ENCODE measurements at places on chromosomes 5 and 9.
A peak's percentile ranks its signal among the peaks of the same experiment; 100 is the strongest.

DNA sequence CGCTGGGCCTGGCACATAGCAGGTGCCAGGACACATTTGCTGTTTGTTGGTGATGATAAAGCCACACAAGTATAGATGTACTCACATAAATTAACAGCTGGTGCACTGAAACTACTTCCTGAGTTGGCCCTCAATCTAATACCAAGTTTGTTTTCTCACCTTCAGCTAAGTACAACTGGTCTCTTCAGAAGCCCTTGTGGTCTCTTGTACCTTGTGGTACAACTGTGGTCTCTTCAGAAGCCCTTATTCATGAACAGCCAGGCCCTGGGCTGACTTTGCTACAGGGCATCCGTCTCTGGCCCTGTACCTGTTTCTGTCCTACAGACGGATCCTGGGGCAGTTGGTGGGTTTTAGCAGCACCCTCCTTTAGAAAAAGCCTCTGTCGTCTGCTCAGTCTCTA, 81.5 kb downstream of the DAB2IP start:
- DNase-seq = no peak

DNA sequence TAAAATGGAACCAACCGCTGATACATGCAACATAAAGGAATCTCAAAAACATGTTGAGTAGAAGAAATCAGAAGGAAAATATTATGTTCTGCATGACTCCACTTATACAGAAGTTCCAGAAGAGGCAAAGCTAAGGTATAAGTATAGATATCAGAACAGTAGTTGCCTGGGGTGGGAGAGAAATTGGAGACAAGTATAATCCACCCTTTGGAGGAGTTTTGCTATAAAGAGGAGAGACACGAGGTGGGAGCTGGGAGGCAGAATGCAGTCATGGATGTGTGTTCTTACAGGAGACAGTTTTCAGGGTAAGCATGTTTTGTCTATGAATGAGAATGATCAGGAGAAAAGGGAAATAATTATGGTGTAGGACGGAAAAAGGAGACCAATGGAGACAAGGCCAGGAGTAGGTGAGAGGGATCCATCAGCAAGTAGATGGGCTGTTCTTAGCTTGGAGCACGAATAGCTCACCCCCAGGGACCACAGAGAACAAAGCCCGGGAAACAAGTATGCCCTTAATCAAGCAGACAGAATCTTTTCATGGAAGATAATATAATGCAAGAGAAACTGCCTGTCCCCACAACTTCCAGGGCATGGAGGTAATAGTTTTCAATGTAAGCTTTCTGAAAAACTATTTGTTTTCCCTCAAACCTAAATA, 72.2 kb downstream of the MED27 start:
- no peak for DNase-seq

GRCh38 chr9:132690696-132691095, 20.4 kb downstream of the GTF3C4 start:
- DNase-seq = no peak

DNA sequence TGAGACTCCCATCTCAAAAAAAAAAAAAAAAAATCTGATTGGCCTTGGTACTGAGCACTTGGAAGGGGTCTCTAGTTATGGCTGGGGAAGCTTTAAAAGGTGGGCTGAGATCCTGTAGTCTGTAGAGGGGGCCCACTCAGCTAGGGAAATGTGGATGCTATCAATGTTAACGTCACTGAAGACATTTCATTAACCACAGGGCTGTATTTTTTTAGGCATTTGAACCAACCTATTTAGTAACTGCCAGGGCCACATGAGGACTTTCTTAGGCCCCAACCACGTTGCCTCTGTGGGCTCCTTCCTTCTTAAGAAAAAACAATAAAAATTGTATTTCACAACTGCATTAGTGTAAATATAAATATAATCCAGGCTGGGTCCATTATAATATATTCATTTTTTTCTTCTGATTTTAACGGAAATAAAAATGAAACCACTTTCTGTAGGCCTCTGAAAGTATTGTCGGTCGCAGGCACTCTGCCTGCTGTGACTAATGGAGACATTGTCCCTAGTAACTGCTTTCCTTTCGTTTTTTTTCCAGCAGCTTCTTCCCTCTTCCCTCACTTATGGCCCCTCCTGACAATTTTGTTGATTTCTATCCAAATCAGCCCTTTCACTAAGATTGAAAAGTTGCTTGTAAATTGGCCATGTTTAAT, 71.6 kb downstream of the GCNT1 start:
- DNase-seq = peak; percentile 38

DNA sequence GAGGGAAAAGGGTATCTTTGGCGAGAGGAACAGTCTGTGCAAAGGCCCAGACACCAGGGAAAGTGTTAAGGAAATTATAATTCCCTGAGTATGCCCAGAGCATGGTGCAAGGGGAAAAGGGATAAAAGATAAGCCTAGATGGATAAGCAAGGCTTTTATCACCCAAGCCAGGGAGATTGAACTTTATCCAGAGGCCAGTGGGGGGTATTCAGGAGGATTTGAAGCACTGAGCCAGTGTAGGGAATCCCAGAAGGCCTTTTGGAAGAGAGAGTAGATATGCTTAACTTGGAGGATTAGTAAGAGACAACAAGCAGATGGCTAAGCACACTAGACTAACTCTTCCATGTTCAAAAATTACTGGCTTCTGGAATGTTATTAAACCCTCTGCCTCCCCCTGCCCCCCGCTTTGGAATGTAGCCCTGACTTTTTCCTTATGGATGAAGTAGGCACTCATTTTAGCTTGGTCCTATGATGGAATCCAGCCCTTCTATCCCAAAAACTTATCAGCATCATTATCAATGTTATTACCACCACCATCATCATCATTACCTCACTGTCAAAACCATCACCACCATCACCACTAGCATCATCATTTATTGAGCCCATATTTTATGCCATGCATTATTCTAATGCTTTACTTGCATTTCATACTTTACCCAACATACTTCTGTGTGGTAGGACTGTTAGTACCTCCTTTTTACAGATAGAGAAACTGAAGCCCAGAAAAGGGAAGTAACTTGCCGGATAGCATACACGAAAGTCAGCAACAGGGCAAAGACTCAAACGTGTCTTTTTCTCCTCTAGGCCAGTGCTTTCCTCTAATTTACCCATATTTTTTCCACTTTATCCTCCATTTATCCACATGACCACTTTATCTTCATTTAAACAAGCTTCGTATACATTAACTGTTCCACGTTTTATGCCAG, 237.0 kb downstream of the PAPPA start:
- DNase-seq = no peak

DNA sequence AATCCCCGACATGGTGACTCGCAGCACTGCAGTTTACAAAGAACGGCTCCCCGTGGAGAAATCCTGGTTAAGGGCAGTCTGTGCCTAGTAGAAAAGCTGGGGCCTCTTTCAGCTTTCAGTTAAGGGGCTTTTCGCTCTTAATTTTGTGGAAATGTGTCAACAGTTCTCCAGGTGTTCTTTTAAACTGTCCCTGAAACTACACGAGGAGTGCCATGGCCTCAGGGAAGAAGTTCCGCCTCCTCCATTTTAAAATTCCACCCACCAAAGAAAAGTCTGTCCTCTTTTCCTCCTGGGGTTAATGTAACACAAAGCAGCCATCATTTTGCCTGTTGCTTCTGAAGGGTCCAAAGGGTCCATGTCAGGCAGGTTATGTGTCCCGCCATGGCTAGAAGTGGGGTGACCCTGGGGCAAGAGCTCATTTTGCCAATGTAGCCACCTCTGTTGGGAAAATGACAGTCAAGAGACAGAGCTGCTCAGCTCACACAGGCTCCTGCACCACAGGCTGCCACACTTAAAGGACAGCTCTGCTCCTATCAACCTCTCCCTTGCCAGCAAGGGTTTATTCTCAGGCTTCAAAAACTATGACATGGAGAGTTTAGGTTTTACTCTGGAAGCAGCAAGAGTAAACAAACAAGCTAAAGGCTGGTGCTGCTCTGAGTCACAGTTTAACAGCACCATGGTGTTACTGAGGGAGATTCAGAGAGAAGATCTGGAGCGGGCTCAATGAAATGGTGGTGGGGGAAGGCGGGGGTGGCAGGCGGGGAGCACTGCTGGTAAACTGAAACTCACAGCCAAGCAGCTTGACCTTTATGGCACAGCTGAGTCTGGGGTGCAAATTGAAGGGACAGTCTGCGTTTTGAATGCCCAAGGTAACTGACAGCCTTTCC, 3.2 kb downstream of the WHRN start:
- no peak for DNase-seq

DNA sequence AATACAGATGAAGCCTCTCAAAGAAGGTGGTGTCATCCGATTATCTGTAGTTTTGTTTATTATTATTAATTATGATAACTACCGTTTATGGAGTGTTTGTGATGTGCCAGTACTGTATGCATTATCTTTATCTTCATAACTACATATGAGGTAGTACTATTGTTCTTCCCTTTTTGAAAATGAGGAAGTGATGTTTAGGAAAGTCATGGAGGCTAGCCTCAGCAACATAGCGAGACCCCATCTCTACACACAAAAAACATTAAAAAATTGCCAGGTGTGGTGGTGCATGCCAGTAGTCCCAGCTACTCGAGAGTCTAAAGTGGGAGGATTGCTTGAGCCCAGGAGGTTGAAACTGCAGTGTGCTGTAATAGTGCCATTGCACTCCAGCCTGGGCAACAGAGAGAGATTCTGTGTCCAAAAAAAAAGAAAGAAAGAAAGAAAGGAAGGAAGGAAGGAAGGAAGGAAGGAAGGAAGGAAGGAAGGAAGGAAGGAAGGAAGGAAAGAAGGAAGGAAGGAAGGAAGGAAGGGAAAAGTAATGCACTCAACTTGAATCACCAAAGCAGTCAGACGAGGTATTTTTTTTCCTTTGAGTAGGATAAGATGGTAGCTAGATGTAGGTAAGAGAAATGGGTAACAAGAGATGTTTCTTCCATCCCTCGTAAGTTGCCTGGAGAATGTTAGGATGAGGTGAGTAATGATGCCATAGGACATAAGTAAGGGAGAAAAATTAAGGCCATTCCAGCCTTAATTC, 47.8 kb downstream of the PAM start:
- no peak for DNase-seq

DNA sequence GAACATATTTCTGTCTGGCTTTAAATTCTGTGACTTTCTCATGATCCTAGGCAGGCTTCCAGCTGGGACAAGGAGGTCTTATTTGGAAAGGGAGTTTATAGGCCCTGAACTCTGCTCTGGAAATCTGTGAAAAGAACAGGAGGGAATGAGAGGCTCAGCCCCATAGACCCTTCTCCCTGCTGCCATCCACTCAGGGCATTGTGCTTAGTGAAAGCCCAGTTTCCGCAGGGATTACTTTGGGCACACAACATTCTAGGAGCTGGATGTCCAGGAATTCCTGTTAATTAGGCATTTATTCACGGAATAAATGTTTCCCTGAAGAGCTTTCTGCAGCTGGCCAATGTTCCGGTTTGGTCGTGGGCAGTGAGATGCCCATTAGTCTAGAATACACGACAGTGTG, 32.7 kb upstream of the COL15A1 start:
- DNase-seq = no peak

DNA sequence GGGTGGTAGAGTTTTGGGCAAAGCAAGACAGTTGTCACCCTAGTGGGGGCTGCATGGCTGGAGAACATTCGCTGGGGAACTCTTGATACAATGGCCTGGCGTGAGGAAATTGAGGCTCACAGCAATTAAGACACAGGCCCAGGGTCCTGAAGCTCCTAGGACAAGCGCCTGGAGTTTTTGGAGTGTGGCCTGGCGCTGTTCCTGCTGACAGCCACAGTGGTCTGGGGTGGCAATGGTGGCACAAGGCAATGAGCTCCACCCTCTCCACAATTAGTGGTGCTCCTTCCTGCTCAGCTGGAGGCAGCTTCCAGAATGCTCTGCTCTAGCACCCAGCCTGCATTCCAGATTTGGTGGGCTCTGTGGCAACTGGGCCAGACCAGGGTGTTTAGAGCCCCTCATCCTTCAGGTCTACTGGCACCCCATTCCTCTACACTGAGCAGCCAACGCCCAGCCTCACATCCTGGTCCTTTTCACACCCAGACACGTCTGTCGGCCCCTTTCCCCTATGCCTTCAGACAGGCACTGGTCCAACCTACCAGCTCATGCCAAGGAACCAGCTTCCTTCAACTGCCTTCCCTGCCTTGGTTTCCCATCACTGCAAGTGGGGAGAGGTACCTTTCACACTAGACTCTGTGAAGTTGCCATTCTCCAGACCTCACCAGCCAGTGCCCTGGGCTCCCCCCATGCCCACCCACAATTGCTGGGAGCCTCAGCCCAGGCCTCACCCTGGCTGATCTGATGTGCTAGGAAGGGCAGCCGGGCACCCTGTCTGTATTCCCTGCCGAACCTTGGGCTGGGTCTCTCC, 138.1 kb upstream of the COL5A1 start:
- no peak for DNase-seq

DNA sequence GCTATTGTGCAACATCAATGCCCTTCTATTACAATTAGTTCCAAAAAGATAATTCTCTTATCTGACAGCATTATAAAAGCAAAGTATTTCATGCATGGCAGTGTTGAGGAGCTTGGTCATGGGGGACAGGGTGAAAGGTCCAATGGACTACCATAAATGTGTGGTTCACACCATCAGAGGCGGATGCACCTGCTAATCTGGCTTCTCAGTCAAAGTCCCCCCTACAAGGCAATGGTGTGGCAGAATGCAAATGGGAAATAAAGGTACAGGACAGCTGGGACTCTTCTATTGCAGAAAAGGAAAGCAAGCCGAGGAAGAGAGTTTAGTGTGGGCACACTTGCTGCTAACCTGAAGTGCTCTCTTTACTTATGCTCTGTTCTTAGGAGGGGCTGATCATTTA, 369.1 kb downstream of the NDUFS4 start:
- DNase-seq = no peak

DNA sequence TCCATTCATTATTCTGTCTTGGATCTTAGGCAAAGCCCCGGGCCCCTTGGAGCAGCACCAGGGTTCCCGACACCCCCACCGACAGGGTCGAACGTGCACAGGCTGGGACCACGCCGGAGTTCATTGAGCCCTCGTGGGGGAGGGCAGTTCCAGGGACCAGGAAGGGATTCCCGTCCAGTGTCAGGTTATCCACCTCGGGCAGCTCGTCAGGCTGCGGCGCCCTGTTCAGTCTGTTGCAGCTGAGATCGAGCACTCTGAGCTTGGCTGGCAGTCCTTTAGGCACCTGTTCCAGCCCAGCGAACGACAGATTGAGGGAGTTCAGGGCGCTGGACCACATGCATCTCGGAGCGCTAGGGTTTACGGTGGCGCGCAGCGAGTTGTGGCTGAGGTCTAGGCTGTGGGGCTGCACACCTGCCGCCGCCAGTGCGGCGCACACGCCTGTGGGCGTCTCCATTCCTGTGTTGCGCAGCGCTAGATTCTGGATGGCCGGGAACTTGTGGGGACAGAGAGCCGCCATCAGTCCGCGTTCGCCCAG, 1.1 kb downstream of the CD14 start:
- no peak for DNase-seq

GRCh38 chr5:92519811-92520632, 1061.0 kb downstream of the NR2F1-AS1 start:
- DNase-seq = no peak
